ENCODE measurements at places on chromosomes 5 and 9.

GRCh38 chr9:30723656-30724055, 1660.8 kb upstream of the ACO1 start:
- no peak for DNase-seq

GRCh38 chr9:8382777-8383527, 583.4 kb upstream of the DMAC1 start:
- no peak for DNase-seq

DNA sequence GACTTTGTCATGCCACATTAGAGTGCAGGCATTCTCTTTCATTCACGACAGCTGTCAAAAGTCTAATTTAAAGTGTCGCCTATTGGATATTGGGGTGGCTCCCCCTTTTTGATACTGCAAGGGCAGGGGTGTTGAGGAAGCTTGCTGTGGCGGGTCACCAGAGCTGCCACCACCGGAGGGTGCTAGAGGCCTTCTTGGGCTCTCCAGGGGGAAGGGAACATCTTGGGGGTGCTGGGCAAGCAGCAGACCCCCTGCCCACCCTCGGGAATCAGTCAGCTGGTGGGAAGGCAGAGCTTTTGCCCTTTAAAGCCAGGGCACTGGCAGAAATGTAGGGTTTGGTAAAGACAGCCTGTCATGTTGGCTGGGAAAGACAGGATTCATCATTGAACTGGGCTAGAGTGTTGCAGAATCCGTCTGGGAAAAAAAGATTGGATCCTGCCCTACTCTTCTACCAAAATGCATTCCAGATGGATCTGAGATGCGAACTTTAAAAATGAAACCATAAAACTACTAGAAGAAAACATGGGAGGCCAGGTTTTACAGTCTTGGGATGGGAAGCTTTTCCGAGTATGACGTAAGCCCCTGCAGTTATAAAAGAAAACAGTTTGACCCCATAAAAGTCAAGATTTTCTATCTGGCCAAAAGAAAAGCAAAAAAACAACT, 22.3 kb downstream of the COL5A1 start:
- no peak for DNase-seq

DNA sequence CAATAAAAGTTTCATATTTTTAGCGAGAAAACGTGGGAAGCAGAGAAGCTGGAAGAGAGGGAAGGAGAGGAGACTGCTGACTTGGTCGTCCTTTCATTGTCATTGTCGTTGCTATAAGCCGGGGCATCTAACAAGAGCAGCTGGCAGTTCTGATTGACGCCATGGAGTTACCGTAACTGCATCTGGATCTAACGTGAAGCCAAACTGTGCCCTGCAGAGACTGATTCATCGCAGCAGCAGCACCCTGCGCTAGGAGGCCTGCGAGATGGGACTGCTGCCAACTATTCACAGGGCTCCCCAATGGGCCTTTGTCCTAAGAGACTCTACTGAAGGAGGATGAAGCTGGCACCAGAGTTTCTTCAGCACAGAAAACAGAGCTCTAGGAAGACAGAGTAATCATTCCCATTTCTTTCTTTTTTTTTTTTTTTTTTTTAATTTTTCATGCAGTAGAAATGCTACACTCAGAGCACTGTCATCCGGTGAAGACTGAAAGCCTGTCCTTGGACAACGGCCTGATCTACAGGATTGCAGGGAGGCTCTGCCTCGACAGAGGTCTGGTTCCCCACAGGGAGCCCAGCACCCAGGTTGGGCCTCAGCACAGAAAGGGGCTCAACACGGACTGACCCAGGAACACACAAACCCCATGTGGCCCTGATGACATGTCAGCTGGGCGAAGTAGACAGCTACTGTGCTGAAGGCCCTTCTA, 47.8 kb downstream of the RETREG1 start:
- DNase-seq = no peak

DNA sequence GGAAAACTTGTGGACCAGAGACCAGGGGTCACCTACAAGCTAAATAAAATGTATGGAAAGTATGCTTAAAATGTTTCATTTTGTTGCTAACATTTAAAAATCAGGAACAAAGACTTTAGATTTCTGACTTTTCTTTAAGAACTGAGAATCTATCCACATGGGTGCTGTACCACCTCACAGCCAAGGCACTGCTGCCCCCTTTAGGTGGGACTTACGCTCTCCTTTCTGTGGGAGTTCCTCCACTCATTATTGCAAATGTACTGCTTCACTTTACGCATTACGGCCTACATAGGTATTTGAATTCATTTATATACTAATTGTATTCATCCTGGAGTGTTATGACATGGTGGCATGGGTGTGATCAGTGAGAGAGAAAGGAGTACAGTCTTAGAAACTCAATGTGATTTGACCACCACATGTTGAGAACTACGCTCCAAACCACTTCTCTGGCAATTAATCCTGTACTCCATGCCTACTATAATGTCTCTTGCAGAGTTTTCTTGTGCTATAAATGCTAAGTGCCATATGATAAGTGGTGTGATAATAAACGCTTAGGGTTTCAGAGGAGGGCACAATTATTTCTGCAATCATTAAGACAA, 24.7 kb upstream of the CETN3 start:
- no peak for DNase-seq

- no peak for DNase-seq
Measured at GRCh38 chr9:131843989-131844744, 104.3 kb upstream of the RAPGEF1 start.

DNA sequence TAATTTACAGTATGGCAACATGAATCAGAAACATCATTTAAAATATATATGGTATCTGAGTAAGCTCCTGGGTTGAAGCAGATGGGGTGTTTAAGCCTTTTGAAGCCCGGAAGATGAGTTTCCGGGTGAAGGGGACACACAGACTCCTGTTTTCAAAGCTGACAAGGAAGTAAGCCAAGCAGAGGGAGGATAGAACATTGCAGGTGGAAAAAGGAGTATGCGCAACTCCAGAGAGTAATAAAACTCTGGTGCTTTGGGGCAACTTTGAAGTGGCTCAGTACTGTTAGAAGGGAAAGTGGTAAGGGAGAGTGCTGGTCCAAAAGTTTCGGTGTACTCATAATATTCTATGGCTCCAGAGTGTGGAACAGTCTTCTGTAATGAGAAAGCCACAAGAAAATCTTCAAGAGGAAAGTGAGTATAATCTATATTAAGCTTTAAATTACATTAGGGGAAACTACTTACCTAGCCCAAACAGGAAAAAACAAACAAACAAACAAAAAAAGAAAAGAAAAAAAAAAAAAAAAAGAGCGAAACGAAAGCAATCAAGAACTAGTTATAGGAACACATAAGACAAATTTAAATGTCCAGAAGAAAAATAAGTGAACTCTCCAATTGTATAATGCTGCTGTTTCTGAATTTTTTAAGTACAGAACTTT, 2.3 kb upstream of the ST8SIA4 start:
- DNase-seq = no peak

- no peak for DNase-seq
Measured at GRCh38 chr5:90916947-90917800, 358.6 kb downstream of the ADGRV1 start.

- peak; percentile 96 for DNase-seq
Measured at GRCh38 chr5:56123531-56124243, 109.4 kb downstream of the ANKRD55 start.

DNA sequence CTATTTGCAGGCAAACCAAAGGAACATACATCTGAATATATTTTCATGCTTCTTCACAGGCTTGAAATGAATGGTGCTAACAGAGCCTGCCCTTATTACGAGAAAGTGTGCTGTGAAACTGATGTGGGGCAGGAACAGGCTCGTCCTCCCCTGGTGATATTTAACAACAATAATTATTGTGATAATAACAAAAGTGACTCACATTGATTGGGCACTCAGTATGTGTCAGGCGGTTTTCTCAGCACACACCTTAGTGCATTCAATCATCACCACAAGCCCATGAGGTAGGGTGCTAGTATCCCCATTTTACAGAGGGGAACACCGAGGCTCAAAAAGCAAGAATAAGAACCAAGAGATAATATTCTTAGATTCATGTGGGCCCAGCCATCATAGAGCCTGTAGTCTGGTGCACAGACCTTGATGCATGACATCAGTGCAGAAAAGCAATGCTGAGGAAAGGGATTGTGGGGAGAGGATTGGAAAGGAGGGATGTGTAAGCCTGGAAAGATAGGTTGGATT, 18.1 kb upstream of the BOD1 start:
- no peak for DNase-seq

GRCh38 chr5:99355881-99356280, 427.1 kb upstream of the CHD1 start:
- no peak for DNase-seq

DNA sequence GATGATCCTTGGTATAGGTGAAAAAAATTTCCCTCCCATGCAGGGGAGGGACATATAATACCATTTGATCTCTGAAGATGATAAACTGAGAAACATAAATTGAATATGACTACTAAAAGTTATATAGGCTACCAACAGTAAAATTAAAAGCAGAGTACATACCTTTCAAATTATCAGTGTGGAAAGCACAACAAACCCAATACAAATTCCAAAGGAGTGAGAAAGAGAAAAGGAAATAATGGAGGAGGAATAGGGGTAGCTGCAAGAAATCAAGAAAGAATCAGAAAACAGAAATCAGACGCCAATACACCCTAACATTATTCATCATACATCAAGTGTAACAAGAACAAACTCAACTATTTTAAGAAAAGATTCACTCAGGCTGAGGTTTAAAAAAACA, 17.7 kb downstream of the GNAQ start:
- no peak for DNase-seq

GRCh38 chr5:35899800-35900199, 38.6 kb downstream of the CAPSL start:
- DNase-seq = no peak

GRCh38 chr5:96447949-96448348, 14.9 kb upstream of the PCSK1 start:
- DNase-seq = no peak

GRCh38 chr5:139652788-139653241, 4.7 kb downstream of the CXXC5 start:
- no peak for DNase-seq

DNA sequence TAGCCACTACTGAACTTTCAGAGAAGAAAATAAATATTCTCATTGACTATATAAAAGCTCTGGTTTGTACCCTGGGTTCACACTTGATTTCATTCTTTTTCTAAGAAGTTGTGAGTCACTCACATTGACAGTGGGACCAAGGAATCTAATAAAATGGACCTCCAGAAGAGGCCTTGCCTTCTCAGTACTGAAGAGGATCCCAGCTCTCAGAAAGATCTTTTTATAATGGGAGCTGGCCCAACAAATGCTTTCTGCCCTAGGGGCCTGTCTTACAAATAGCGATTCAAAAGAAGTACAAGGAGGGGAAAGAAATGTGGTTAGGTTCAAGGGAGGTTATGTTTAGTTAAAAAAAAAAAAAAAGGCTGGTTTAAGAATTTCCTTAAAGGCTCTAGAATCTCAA, 237.9 kb downstream of the ISL1 start:
- no peak for DNase-seq

GRCh38 chr9:133594310-133594709, 14.9 kb downstream of the FAM163B start:
- DNase-seq = no peak

GRCh38 chr5:16446993-16447392, 18.6 kb downstream of the ZNF622 start:
- no peak for DNase-seq

DNA sequence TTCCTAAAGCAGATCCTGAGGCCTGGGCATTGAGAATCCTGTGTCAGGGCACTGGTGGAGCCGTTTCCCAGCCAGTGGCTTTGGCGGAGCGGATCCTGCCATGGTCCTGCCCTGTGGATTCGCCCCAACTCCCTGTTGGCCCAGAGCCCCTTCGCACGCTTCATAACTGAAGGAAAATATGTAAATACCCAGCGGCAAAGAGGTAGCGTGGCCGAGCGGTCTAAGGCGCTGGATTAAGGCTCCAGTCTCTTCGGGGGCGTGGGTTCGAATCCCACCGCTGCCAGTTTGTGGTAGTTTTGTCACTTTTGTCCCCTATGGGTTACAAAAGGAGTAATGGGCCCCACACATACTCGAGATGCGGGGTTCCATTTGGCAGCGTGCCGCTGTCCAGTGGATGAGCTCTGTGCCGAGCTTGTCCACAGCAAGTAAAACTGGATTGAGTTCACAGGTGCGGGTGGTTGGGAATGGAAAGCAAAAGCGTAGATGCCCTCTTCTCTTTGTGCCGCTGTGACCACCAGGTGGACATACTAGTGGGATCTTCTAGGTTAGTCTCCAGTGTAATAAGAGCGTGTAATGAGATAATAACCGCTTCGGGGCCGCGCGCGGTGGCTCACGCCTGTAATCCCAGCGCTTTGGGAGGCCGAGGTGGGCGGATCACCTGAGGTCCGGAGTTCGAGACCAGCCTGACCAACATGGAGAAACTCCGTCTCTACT, 17.3 kb downstream of the TRIM7 start:
- no peak for DNase-seq

- DNase-seq = no peak
Measured at GRCh38 chr9:121876255-121876654, 216.9 kb downstream of the TTLL11 start.

DNA sequence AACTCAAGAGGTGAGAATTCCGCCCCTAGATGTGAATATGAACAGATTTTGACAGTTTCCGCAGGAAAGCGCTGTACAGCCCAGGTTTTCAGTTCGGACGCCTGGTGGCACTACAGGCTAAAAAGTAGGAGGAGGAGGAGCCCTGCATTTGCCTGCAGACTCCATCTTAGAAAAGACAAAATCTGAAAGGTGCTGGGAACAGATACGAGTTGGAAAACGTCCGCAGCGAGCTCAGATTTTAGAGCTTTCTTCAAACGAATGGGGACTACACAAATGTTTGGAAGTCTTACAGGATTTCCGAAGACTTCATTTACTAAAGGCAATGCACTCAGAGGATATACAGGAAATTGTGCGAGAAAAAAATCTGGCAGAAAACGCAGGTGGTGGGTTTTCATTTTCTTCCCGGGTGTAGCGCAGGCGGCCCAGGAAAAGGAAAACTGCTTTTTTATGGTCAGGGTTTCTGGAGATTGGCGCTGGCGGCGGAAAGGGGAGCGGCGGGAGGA, 9.9 kb upstream of the PCDHB2 start:
- DNase-seq = no peak

DNA sequence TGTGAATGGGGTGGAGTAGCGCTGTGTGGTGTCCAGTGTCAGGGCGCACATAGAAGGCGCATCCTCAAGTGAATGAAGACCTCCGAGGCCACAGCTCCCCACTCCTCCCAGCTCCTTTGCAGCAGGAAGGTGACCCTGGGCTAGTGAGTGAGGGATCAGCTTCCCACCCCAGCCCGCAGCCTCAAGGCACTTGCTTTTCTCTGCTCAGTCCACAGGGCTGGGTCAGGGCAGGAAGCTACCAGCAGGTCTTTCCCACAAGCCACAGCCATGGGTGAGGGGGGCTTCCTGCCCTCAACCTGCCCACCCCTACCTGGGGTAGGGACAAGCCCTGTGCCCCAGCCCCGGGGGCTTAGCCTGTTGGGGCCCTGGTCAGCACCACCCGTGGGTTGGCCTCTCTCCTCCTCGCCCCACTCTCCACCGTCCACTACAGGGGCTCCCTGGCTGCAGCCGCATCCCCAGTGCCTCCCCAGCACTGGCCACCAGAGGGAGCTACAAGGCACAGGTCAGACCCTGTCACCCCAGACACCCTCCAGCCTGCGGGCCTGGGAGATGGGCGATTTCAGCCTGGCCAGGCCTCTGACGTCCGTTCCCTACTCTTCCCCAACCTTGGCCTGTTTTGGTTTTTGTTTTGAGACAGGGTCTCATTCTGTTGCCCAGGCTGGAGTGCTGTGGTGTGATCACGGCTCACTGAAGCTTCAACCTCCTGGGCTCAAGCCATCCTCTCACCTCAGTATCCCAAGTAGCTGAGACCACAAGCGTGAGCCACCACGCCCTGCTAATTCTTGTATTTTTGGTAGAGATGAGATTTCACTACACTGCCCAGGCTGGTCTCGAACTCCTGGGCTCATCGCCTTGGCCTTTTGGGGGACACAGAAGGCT, 1.3 kb upstream of the ABCA2 start:
- DNase-seq = no peak
